Tibial nerve (tissue), 4 donors: ENCODE measurements at places on chromosomes 1 and 21. TPM values are rescaled to one million over a fixed set of nuclear protein-coding genes. Genes with fewer than 3 reads are reported as not detected.

DNA sequence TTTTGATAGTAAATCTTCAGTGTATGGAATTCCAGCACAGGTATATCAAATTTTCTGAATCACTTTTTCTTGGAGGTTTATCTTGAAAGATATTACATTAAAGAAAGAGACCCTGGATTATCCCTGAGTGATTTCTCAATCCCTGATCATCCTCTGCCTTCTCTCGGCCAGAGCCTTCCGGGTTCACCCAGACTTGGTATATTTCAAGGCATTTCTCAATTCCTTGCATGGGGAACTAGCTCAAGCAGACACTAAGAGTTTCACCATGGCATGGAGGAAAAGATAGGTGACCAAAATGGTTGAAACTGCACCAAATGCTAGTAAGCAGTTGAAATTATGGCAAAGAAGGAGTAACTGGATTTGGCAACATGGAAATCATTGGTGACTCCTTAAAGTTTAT lies 5.7 kb downstream of the VAMP4 start:
- DNase-seq, result no peak

DNA sequence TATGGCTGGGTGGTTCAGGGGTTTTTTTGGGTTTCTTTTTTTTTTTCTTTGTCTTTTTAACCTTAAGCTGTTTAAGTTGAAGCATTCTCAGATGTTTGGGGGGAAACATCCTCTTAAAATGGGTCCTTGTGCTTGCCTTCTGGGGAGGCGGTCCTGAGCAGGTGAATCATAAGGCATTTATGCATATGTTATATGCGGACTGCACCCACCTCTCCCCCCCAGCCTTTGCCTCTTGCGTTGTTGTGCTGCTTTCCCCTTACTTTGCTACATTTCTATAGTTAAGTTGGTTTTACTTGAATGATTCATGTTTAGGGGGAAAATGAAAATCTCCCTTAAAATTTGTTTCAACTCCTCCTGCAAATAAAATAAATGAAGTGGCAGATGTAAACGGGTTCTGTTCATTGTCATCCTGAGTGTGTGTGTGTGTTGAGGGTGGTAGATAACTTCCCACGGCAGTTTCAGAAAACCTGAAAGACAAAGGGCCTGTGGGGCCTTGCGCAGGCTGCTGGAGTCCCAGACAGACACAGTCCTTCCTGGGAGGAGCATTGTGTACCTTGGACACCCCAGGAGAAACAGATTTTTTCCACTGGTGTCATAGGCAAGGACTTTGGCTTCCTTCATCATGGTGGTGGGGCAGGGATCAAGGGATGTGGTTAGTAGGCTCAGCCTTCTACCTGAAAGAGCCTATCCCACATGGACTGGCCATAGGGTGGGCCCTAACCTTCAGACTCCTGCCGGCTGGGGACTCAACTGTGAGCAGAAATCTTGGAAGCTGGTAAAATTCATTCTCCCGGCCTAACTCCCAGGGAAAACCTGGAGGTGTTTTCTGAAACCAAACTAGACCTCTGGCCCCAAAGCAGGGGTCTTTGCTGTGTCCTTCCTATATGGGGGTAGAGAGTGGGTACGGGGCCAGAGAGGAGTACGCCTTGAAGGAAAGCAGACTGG lies 926 bp upstream of the SH3D21 start:
- no peak for DNase-seq

GRCh38 chr1:19341201-19342061 lies 29.3 kb downstream of the SLC66A1 start:
- peak; percentile 63 for DNase-seq

- DNase-seq, result no peak
These were observed 3.9 kb downstream of the S100A9 start for GRCh38 chr1:153361480-153362109.

The NTNG1 gene
- total RNA-seq, result 6.3 TPM

The TNFRSF1B gene
- total RNA-seq, result 35.2 TPM
